ENCODE measurements at places on chromosomes 2 and 18.

DNA sequence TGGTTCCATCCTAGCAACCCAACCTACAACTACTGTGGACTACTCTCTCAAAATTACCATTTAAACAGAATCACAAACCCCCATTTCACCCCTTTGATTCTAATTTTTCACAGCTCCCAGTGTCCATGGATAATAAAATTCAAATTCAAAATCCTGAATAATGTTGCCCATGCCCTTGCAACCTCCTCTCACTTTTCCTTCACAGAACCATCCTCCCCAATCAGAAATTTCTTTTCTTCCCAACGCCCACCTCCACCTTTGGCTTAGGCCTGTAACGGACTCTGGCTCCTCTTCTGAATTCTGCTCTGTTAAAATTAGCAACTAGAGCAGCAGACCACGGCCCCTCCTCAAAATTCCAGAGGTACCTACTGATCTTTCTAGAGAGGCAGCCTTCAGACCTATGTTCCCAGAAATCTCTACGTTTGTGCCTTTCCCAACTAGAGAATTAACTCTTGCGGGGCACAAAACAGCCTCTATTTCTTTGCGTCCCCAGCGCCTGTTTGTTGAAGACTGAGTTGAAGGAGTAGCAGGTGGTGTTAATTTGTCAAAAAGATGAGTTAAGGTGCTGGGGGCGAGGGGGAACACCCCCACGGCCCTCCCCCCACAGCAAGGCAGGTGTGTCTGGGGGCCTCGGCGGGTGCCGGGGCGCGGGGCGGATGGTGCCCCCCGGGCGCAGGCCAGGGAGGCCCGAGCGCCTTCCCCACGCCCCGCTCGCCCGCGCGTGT, 428 bp upstream of the MAP3K20 start:
- DNase-seq: no peak

DNA sequence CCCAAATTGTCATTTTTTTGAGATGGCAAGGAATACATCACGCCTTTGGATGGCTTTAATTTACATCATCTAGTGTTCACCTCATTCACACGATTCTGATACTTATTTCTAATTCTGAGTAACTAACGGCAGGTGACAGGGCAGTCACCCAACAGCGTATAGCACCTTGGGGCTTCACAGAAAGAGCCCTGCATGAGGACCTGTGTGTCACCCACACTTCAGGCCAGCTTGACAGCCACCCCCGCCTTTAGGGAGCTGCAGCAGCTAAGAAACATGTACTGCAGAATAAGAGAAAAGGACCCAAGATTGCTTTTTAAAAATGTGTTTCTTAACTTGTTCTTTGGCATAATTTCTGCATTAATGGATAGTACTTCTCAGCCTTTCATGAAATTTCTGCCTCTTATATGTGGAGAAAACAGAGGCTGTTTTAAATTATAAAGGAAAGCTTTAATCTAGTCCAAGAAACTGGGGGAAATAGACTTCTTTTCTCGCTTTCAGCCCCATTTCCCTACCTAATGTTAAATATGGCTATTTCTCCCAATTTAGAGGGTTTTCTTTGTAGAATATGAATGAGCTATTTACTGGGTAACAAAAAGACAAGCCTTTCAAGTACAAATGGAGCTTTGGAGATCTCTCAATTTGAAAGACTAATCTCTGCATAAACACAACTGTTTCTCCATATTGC, 245.1 kb downstream of the LDLRAD4 start:
- no peak for DNase-seq

GRCh38 chr2:56892382-56892781, 708.6 kb downstream of the CCDC85A start:
- no peak for DNase-seq

DNA sequence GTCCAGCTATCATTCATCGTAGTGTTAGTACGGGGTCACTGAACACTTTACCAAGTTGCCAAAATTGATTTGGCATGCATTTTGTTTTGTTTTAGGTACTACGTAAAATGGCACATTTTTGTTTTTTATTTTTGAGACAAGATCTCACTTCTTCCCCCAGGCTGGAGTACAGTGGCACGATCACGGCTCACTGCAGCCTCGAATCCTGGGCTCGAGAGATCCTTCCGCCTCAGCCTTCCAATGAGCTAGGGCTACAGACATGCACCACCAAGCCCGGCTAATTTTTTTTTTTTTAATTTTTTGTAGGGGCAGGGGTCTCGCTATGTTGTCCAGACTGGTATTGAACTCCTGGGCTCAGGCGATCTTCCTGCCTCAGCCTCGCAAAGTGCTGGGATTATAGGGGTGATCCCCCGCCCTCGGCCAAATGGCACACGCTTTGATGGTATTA, 786 bp downstream of the TAF1B start:
- DNase-seq: no peak

DNA sequence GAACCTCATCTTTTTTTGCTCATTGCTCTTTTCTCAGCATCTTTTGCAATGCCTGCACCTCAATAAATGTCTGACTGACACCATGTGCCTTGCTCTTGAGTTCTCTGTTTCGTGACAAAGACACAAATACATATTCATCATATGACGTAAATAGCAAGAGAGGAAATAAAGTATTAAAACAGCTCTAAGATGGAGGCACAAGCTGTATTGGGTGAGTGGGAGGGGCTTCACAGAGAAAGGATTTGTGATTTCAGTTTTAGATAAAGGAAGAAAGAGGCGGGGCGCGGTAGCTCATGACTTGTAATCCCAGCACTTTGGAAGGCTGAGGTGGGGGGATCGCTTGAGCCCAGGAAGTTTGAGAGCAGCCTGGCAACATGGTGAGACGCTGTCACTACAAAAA, 2.9 kb downstream of the CAD start:
- DNase-seq: no peak

DNA sequence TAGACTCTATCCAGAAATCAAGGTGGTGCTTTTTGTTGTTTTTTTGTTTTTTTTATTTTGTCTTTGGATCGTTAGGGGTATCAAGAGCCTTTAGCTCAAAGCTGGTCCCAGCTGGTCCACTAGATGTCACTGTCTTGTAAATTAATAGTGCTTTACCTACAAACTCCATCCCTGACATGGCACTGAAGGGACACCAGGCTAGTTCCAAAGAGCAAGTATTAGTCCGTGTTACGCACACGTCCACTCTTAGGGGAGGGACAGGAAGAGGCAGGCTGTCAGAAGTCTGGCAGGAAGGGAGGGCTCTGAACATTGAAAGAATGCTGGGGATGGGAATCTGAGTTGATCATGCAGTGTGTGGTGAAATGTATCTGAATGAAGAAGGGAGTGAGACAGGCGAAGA, 85.9 kb upstream of the CCBE1 start:
- no peak for DNase-seq

GRCh38 chr2:10934979-10935350, 23.2 kb downstream of the KCNF1 start:
- DNase-seq: no peak

DNA sequence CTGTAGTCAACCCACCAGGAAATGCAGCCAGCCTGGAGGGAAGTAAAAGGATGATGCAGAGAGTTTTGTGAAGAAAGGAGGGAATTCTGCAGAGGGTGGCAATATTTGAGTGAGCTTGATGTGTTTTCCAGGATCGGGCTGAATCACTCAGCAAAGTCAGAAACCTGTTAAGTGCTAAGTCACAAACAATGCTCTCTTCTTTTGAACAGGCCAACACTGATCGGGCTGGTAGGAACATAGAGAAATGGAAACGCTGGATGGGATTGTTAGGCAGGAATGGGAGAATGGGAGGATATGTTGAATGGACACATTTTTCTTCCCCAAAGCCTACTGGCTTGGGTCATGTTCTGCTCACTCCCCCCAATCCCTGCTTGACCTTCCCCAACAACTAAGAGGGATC, 36.6 kb downstream of the KCNS3 start:
- no peak for DNase-seq

Data from stimulated activated CD4-positive, alpha-beta T cell treated with anti-CD3 and anti-CD28 coated beads, Interleukin-12 subunit alpha, Interleukin-12 subunit beta, amount 100 ng/mL, for 48 hours (primary cell).